ENCODE measurements at places on chromosomes 3 and 15.

- DNase-seq, result no peak
These were observed 99.0 kb downstream of the TMCC1 start for GRCh38 chr3:129794311-129795185.

DNA sequence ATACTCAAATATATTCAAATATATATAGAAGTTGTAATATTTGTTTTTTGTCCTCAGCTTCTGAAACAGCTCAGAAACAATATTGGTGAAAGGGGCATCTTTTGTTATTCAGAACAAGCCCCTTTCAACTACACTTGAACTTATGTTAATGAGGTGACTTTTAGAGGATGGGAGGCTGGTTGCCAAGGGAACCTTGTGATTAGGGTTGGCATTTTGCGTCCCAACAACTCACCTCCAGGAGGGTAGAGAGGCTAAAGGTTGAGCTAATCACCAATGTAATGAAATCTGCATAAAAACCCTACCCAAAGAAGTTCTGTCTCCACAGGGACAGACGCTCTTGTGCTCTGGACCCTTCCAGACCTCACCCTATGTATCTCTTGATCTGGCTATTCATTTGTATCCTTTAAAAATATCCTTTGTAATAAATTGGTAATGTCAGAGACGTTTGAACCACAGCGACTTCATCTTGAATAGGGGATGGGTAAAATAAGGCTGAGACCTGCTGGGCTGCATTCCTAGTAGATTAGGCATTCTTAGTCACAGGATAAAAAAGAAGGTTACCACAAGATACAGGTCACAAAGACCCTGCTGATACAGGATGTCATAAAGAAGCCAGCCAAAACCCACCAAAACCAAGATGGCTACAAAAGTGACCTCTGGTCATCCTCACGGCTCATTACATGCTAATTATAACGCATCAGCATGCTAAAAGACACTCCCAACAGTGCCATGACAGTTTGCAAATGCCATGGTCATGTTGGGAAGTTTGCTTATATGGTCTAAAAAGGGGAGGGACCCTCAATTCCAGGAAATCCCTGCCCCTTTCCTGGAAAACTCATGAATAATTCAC is 111.1 kb downstream of the FMN1 start:
- DNase-seq, result no peak

DNA sequence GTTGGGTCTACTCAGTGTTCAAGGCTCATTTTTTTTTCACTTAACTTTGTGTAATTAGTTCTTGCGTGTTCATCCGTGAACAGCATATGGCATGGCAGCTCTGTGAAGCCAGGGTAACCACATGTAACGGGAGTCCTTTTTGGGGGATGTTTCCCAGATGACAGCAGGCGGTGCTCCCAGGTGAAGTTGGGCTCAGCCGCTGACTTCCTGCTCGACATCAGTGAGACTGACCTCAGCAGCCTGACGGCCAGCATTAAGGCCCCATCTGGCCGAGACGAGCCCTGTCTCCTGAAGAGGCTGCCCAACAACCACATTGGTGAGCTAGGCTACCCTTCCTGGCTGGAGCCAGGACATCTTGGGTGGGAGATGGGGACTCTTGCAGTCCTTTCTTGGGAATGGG is 62.7 kb downstream of the DNASE1L3 start:
- DNase-seq, result no peak

GRCh38 chr3:113405180-113405579 is 36.1 kb downstream of the CFAP44 start:
- no peak for DNase-seq

DNA sequence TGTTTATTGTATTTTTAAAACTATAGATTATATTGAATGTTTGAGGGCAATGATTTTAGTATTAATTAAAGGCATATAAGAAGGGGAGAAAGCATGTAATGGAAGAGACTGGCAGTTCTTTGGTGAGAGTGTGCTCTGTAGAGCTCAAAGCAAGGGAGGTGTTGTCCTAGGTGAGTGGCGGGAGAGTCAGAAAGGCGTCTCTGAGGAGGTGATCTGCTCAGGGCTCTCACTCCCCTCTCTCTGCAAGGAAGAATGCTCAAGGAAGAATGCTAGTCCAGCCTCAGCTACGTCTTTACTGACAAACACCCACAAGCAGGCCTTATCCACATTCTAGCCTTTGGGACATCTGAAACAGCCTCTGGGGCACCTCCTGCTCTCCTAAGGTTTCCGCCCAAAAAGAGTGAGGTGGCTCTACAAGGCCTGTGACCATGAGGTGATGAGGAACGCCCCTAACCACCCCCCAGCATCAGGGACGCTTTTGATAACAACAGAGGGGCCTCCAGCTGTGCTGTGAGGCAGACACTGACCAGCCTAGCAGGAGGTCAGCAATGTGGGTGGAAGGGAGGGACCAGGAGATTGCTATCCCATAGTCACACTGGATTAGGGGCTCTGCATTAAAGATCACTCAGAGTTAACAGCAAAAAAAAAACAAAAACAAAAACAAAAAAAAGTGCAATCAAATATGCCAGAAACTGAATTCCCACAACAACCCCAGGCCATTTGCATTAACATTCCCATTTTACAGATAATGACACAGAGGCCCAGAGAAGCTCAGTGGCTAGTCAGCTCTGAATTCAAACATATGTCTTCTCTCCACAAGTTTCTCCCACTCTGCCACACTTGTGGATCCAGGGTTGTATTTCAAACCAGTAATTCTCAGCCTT is 202.2 kb upstream of the CTNNB1 start:
- DNase-seq, result no peak

- no peak for DNase-seq
These were observed 701.2 kb downstream of the NLGN1 start for GRCh38 chr3:174098746-174099145.

DNA sequence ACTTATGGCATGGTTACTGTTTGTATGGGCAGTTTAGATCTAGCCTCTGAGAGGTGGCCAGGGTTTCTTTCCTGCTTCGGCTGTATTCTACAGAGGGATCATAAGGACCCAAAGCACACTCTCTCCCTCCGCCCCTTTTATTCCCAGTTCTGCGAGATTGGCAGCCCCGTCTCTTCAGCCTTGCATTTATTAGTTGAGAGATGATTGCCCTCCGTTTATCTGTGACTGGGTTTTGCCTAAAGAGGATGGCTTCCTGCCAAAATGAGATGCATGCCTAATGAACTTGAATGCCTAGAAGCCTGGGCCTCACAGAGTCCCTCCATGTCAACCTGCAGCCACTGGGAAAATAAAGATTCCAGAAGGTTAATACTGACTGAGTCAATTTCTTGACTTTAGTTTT is 97.1 kb upstream of the CHL1 start:
- no peak for DNase-seq

DNA sequence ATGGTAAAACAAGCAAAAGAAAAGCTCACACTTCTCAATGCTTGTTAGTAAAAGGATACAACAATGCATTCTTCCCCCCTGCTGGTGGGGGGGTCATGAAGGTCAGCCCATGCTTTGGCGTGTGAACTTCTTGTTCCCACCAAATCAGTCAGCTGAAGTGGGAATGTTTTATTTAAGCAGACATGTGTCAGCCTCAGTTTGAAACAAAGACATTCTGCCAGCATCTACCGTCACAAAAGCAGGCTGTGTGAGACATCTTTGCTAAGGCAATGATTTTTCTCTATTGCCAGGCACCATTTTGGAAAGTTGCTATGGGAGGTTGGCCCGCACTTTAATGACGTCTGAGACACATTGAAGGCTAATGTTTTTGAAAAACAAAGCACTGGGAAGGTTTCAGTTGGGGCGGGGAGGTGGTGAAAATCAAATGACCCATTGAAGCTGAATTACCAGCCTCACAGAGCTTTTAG is 206.6 kb downstream of the TLE3 start:
- DNase-seq, result no peak

- DNase-seq, result peak; percentile 35
These were observed 7.3 kb downstream of the RFT1 start for GRCh38 chr3:53122933-53123305.

DNA sequence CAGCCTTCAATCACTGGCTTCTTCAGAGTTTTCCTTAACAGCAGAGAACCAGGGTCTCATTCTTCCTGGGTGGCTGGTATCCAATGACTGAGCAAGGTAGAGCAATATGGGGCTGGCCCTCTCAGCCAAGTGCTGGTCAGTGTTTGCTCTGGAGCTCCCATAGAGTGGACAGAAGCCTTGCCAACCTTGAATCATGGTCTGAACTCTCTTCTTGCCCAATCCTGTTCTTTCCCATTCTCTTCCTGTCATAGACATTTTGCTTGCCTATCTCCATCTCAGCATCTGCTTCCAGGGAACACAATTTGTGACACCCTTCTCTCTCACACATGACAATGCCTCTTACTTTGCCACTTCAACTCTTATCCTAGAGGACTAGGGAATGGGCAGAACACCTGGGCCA is 245.6 kb upstream of the PEX5L start:
- DNase-seq, result no peak

DNA sequence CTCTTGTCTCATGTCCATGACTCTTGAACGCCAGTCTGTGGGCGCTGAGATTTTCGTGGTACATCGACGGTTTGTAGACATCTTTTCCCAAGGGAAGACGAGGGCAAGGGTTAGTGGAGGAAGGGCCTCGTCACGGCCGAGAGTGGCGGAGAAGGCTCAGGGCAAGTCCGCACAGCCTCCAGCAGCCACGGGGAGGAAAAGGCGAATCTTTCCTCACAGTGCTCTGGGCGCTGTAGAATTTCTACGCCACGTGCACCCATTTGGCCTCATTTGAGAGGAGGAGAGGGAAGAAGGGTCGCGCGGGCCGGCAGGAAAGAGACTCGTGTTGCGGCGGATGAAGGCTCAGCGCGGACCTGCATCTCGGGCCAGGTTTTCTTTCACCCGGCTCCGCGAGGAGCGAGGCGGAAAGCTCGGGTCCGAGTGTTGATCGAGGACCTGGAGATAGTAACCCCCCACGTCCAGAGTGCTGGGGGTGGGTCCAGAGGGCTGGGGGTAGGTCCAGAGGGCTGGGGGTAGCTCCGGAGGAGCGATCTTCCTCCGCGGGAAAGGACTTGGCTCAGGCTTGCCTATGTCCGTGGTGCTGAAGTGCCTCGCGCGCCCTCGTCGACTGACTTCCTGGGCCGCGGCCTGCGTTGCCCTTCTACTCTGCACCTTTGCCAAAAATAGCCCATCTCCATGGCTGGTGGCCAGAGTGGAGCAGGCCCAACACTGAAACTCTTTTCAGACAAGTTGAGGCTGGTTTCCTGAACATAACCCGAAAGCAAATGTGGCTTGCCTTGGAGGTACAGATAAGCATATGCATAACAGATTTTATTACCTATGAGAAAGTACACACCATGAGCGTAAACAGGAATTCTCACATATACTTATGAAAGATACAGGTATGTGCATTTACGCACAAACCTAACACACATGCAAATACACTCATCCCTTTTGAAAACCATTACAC is 1.1 kb downstream of the SLC35G2 start:
- peak; percentile 17 for DNase-seq

- no peak for DNase-seq
These were observed 185.8 kb upstream of the UBE2E1 start for GRCh38 chr3:23619705-23620637.

GRCh38 chr15:55587321-55588069 is 650 bp downstream of the PYGO1 start:
- no peak for DNase-seq

DNA sequence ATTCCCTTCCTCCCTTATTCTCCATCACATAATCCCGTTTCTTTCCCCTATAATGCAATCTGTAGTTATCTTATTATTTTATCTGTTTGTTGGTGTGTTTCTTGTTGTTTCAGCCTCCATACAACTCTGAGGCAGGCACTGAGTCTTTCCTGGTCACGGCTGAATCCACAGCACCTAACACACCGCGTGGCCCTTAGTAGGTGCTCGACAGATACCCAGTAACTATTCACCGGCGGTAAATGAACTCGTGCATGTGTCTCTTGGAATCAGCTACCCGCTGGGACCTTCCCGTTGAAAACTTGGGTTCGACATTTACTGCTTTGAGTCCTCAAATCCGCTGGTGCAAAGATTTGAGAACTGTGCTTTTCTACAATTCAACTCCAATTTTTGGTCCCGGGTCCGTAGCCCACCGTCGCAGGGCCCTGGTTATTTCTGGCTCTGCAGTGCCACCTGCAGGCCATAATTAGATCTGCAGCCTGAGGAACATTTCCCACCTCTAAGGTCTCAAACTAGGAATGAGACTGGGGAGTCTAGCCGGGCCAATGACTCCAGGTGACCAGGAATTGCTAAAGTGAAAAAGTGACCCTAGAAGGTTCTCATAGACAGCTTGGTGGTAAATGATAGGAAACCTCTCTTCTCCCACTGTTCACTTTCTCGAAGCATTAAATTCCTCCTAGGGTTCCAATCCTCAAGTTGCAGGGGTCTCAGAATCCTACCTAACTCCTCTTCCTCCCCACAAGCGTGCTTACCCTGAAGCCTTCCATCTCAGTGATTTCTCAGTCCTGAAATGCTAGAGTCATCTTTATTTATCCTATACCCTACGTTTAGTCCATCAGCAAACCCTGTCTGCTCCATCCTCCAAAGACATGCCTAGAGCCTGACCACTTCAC is 40.0 kb upstream of the TRH start:
- peak; percentile 6 for DNase-seq

- no peak for DNase-seq
These were observed 112.5 kb downstream of the IGF2BP2 start for GRCh38 chr3:185712337-185712736.

DNA sequence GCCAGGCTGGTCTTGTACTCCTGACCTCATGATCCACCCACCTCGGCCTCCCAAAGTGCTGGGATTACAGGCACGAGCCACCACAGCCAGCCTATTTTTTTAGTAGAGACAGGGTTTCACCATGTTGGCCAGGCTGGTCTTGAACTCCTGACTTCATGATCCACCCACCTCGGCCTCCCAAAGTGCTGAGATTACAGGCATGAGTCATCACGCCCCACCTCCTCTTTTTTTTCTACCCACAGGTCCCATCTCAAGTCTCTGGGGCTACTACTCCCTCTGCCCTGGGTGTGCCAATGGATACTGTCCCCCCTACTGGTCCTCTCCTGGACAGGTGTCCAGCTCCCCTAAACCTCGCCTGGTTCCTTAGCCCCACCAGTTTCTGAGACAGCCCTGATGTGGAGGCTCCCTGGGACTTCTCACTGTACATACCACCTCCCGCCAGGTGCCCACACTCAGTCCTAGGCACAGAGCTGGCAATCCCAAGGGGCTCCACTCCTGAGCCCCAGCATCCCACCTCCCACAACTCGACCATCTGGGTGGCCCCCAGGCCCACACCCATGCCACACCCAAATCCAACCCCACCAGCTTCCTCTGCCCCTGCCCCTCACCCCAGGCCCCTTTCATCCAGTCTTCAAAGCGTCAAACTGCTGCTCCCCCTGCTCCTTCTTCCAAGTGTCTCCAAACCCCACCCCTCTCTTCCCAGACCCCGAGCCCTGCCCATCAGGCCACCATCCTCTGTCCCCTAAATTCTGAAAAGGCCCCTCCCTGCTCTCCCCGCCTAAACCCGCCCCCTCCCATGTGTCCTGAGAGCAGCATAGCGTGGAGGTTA is 13.1 kb upstream of the CYP11A1 start:
- no peak for DNase-seq

DNA sequence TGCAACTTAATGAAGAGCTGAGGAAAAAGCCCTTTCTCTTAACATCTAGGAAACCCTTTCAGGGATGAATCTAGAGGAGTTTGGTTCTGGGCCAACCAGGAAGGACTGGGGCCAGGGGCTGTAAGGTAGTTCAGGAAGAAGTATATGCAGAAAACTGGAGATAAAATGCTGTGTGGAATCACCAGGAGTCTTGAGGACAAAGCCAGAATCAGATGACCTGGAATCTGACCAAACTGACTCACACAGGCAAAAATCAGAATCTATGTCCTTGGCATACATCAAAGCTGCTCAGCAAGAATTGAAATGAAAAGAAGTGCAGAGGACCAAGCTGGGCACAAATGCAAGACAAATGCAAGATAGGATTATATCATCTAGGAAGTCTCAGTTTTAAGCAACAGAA is 59.4 kb upstream of the ATP2C1 start:
- DNase-seq, result no peak

- peak; percentile 87 for DNase-seq
These were observed 976 bp upstream of the NUP210 start for GRCh38 chr3:13420831-13421765.
